ENCODE measurements at places on chromosomes 16 and 17. TPM values are rescaled to one million over a fixed set of nuclear protein-coding genes. Genes with fewer than 3 reads are reported as not detected.

The TPSG1 gene
- 1.8 TPM for total RNA-seq

The ASIC2 gene
- not detected for total RNA-seq

The PPY gene
- total RNA-seq = not detected

The EFNB3 gene
- 3.3 TPM for total RNA-seq

The ACE gene
- 2.6 TPM for total RNA-seq

The NXPH3 gene
- total RNA-seq = 7.5 TPM

The IGF2BP1 gene
- total RNA-seq = not detected

The RABEP1 gene
- total RNA-seq = 73.7 TPM

DNA sequence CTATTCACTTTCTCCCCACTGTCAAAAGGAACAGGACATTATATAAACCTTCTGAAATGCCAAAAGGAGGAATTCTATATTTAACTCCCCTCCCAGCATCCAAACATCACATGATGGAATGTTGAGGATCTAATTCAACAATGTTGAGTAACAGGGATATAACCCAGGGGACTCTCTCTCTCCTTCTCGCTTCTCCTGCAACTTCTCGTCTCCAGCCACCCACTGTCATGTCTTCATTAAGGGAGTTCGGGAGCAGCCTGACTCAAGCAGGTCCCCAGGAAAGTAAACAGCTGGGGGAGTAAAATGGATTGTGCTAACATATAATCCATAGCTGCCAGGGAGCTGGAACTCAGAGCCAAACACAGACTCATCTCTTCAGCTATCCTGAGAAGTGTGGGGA lies 51.7 kb downstream of the GRIN2A start:
- no peak for DNase-seq

- DNase-seq = no peak
Observed at GRCh38 chr16:12661656-12662172, 142.0 kb downstream of the CPPED1 start.

DNA sequence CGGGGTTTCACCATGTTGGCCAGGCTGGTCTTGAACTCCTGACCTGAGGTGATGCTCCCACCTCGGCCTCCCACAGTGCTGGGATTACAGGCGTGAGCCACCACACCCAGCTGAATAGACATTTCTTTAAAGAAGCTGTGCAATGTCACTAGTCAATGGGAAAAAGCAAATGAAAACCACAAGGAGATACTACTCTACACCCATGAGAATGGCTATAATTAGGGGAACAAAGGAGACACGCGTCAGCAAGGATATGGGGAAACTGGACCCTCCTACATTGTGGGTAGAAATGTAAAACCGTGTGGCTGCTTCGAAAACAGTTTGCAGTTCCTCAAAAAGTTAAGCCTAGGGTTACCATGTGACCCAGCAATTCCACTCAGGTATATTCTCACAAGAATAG lies 103.4 kb downstream of the VPS53 start:
- no peak for DNase-seq

DNA sequence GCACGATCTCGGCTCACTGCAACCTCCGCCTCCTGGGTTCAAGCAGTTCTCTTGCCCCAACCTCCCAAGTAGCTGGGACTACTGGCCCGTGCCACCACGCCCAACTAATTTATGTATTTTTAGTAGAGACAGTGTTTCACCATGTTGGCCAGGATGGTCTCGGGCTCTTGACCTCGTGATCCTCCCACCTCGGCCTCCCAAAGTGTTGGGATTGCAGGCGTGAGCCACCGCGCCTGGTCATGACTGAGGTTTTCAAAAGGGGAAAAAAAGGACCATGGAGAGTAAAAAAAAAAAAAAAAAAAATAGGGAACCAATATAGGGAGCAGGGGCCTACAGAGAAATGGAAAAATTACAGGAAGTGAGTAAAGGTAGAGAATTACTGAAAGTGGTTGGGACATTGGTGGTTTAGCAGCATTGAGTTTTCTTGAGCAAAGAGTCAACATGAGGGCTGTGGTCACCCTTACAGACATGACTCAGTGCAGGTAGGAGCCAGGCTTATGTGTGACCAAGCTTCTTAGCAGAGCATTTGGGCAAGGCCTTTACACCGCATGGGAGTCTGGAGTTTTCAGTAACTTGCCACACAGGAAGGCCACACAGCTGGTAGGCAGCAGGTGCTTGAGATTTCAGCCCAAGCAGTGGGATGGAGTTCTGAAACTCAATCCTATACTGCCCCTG lies 447.3 kb downstream of the HS3ST3B1 start:
- DNase-seq = no peak

DNA sequence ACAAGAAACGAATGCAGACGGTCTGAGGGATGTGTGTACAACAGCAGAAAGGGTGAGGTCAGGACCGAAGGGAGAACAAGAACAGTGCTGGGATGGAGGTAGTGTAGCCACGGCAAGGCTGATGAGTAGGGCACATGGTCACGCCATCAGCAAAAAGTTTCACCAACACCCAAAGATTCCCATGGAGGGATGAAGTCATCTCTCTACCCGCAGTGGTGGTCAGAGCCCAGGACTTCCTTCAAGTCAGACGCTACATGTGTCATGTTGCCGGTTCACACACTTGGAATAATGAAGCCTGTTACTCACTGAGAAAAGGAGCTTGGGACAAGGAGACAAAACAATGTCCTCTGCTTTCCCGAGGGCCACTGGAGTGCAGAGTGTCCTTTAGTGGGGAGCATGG lies 79.7 kb downstream of the SALL1 start:
- DNase-seq = no peak

- no peak for DNase-seq
Observed at GRCh38 chr16:57601801-57602478, 26.5 kb upstream of the ADGRG1 start.

DNA sequence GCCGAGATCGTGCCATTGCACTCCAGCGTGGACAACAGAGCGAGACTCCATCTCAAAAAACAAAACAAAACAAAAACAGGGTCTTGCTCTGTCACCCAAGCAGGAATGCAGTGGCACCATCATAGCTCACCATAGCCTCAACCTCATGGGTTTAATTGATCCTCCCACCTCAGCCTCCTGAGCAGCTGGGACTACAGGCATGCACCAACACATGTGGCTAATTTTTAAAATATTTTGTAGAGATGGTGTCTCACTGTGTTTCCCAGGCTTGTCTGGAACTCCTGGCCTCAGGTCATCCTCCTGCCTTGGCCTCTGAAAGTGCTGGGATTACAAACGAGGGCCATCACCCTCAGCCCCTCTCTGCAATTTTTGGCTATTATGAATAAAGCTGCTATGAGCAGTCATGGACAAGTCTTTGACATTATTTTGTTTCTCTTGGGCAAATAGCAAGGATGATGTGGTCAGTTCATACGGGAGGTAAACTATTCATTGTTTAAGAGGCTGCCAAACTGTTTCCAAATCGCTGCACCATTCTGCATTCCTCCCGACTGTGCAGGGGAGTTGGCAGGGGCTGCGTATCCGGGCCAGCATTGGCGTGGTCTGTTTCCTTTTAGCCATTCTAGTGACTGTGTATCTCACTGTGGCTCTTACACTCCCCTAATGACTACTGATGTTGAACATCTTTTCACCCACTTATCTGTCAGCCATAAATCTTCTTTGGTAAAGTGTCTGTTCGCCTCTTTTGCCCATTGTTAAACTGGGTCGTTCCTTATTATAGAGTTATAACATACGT lies 21.1 kb downstream of the EIF4A3 start:
- peak; percentile 80 for DNase-seq

GRCh38 chr16:53085931-53086421 lies 31.2 kb downstream of the CHD9 start:
- no peak for DNase-seq

GRCh38 chr16:87918338-87918737 lies 18.0 kb downstream of the CA5A start:
- DNase-seq = no peak

- DNase-seq = no peak
Observed at GRCh38 chr16:72474501-72475123, 302.7 kb upstream of the PMFBP1 start.

DNA sequence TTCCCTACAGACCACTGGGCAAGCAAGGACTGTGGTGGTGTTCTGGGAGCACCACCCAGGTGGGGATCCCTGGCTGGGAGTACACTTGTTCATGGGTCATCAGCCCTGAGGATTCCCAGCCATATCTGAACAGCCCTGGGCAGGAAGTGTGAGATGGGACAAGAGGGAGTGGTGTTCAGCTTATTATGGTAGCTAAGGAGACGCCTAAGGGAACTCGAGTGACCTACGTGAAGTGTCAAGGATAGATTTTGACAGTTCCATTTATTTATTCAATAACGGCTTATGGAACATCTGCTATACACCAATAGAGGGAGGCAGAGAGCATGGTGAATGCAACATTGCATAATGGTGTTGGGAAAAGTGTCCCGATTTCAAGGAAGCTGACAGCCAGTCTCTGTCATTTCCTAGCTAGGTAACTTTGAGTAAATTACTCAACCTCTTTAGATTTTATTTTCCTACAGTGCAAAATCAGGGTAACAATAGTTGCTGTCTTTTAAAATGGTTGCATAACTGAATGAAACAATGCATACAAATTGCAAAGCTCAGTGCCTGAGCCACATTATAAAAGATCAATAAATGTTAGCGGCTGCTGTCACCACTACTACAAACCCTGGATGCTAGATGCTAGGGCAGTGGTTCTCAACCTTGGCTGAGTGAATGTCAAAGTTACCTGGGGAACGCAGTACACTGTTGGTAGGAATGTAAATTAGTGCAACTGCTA lies 534.1 kb downstream of the GRIN2A start:
- DNase-seq = no peak

GRCh38 chr16:46853713-46854443 lies 22.9 kb upstream of the C16orf87 start:
- DNase-seq = peak; percentile 66

GRCh38 chr17:37062021-37062420 lies 113.3 kb downstream of the AATF start:
- DNase-seq = no peak
